Stomach (tissue), 19 donors: ENCODE measurements at places on chromosomes 5 and 9. TPM values are rescaled to one million over a fixed set of nuclear protein-coding genes. Genes with fewer than 3 reads are reported as not detected.

FOXE1 gene
- 1.9 TPM for polyA plus RNA-seq

NOXA1 gene
- 14.4 TPM for polyA plus RNA-seq

GRCh38 chr5:105146867-105147266, 1584.3 kb upstream of the NUDT12 start:
- DNase-seq: no peak

GRCh38 chr5:35365758-35366157, 135.5 kb upstream of the PRLR start:
- DNase-seq: no peak

- DNase-seq: no peak
Measured at GRCh38 chr5:24649531-24649930, 4.8 kb upstream of the CDH10 start.

WNT8A gene
- not detected for polyA plus RNA-seq

GRCh38 chr5:53779541-53779981, 219.1 kb downstream of the NDUFS4 start:
- no peak for DNase-seq

- no peak for DNase-seq
Measured at GRCh38 chr5:150111122-150111521, 24.8 kb upstream of the CSF1R start.

DNA sequence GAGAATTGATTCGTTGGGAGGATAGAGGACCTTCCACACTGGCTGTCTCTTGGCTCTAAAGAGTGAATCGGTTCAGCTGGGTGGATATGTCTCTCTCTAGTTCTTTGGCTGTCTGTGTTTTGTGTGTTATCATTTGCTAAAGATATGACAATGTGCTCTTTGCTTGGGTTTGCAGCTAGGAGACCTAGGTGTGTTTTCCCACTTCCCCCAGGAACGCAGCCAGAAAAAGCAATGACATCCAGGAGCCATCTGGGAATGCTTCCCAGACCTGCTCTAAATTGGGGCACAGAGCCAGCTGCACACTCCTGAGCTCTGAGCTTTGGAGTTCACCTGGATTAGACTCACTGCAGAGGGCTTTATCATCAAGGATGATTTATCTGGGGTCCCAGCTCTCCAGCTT, 12.8 kb upstream of the PDZD2 start:
- DNase-seq: peak; percentile 29

DNA sequence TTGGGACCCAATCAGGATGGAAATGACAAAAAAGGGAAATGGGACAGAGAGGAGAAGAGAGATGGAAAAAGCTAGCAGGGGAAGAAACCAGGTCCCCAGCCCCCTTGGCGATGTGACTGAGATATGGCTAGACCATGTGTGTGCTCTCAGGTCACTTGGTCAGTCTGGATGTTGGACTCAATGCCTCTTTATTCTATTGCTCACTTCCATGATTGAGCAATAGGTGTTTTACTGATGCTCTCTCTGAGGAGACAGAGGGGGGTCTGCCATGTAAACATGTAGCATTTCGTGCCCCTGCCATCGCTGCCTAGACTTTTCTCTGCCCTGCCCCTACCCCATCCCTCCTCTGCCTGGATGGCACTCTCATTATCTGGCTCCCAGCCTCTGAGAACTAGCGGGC, 150.6 kb downstream of the DROSHA start:
- no peak for DNase-seq

DNA sequence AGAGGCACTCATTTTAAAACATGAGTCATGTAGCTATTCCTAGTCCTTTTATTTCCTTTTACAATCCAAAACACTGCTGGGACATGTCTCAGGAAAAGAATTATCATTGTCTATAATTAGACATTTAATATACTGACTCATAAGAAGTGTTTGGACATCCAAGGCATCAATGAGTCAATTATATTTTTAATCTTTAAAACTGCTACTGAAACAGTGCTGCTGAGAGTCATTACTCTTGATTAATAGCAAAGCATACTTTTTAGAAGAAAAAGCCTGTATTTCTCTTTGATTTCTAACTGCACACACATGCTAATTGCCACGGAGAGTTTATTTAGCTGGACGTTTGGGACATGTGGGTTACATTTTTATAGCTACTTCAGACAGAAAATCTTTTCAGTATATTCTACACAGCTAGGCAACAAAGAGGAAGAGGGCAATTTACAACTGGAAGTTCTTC, 1249.0 kb upstream of the CDH18 start:
- peak; percentile 6 for DNase-seq

PRRX2 gene
- polyA plus RNA-seq: 3.3 TPM

DNA sequence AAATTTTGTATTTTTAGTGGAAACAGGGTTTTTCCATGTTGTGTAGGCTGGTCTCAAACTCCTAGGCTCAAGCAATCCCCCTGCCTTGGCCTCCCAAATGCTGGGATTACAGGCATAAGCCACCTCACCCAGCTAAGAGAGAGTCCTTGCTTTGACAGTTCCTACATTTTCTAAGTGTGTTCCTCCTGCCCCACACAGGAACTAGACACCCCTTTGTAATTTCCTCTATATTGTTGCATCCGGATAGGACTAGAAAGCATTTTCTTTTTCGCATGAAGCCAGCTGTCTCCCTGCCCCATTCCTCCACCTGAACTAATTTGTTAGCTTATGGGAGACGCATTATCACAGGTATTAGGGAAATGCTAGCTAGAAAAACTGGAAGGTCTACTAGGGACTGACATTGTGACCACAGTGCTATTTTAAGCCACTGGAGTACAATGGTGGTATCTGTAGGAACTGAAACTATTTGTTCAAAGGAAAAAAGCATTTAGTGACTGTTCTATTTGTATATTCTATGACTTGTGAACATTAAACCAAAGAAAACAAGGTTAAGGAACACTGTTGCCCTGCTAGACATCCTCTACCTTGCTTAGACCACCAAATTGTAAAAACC, 214.1 kb downstream of the SMARCA2 start:
- DNase-seq: peak; percentile 86

DNA sequence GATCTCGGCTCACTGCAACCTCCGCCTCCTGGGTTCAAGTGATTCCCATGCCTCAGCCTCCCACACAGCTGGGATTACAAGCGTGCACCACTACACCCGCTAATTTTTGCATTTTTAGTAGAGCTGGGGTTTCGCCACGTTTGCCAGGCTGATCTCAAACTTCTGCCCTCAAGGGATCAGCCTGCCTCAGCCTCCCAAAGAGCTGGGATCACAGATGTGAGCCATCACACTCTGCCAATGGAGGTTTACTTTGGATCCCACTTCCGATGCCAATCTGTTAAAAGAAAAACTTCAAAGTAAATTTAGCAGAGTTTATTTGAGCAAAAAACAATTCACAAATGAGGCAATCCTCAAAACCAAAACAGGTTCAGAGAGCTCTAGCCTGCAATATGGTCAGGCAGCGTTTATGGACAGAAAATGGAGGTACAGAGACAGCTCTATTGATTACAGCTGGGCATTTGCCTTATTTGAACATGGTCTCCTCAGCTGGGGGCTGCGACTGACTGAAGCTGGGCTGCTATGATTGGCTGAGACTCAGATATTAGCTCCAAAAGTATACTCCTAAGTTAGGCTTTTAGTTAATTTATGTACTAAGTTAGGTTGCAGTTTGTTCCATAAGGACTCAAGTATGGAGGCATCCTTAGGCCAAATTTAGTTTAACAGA, 18.6 kb upstream of the UBTD2 start:
- DNase-seq: no peak

DNA sequence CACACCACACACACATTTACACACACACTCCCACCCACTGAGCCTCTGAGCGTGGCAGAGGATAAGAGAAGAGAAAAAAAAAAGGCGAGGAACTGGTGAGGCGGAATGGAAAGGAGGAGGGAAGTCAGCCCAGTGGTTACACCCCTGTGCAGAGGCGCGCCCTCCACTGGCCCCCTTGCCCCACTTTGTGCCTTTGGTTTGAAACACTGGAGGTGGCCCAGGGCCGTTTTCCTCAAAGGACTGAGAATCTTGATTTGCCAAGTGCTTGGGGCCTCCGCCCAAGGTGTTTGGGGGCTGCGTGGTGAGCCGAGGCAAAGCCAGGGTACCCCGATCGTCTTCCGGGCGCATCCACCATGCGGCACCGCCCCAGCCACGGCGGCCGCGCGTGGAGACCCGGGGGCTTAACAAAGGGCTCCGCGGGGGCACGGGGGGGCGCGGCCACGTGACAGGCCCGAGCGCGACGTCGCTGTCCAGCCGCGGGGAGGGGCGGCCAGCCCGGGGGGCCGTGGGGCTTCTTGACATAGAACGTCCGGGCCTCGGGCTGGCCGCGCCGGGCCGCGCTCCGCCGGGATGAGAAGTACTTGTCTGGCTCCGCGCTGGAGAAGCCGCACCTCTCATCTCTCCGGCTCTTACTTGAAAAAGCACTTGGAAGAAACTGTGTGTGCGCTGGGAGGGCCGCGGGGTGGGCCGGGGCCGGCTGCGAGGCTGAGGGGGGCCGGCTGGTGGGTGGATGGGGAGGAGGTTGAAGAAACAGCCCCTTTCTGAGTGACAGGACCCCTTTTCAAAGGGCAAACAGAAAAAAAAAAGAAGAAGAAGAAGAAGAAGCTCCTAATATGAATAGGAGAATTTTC, 21.0 kb downstream of the NR2F1 start:
- peak; percentile 67 for DNase-seq
